GM23248 (cell line): ENCODE measurements at places on chromosomes 16 and 17. TPM values are rescaled to one million over a fixed set of nuclear protein-coding genes. Genes with fewer than 3 reads are reported as not detected.

The CHST4 gene
- not detected in 2 replicates for polyA plus RNA-seq

- no peaks in the 10 kb centered on the region for H3K27me3 ChIP-seq
- H3K27ac ChIP-seq = no peak overlapping the region
- H3K4me3 ChIP-seq = no peak overlapping the region
- H3K36me3 ChIP-seq = no peaks in the 10 kb centered on the region
These were observed 200.7 kb upstream of the CACNG5 start for GRCh38 chr17:66634193-66634592.

The FOXN1 gene
- polyA plus RNA-seq = not detected in 2 replicates

- no peak overlapping the region for H3K4me3 ChIP-seq
- DNase-seq = peak; percentile 62
- no peaks in the 10 kb centered on the region for H3K4me1 ChIP-seq
- H3K27me3 ChIP-seq = no peaks in the 10 kb centered on the region
These were observed 23.8 kb downstream of the SPHK1 start for GRCh38 chr17:76408037-76408849.
